CD8-positive, alpha-beta memory T cell (primary cell): ENCODE measurements at places on chromosomes 7 and 10. TPM values are rescaled to one million over a fixed set of nuclear protein-coding genes. Genes with fewer than 3 reads are reported as not detected.

The PBLD gene
- polyA plus RNA-seq: 0.95 TPM

The CDK5 gene
- polyA plus RNA-seq: 14.3 TPM

The TRIL gene
- polyA plus RNA-seq: not detected

The TLX1 gene
- not detected for polyA plus RNA-seq

DNA sequence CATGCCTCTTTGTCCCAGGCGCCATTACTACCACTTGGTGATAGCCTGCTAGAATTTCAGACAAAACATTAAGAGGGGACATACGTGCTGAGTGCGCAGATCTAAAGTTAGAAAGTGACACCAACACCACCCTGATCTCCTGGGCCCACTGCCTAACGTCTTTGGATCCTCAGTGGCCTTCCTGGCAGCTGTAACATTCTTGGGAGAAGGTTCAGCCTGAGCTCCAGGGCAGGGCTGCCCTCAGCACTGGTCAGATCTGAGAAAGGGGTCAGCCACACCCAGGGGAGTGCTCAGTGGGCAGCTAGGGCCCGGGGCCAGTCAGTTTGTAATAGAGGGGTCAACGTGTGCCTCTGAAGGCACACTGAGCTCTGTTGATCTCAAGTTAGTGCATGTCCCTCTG, 48.4 kb downstream of the ZCCHC24 start:
- DNase-seq: no peak

The ZNF746 gene
- polyA plus RNA-seq: 13.9 TPM

DNA sequence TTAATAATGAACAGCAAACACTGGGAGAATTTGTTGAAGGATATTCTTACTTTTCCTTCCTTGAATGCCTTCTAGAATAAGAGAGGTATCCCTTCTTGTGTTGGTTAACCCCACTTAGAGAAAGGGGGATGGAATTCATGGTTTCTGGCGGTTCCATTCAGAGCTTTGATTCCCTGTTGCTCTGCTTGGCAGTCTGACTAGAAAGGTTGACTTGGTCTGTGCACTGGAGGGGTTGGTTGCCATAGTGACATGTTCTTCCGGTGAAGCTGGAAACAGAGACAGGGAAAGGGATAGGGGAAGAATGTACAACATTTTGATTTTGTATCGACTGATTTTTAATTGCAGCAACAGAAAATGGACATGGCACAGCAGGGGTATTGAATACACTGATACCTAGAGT, 2.5 kb downstream of the TMEM178B start:
- DNase-seq: no peak
